Smooth muscle cell of the umbilical artery (primary cell): ENCODE measurements at places on chromosomes 16 and 17. TPM values are rescaled to one million over a fixed set of nuclear protein-coding genes. Genes with fewer than 3 reads are reported as not detected.

Gene KRTAP3-1
- total RNA-seq = not detected in 2 replicates

Gene SYNGR3
- total RNA-seq = 3.6 and 7.3 TPM in 2 replicates

Gene ADORA2B
- total RNA-seq = 14.2 and 18.4 TPM in 2 replicates

Gene MTSS2
- total RNA-seq = 11.6 and 21.1 TPM in 2 replicates

Gene PMP22
- 10.7 and 19.6 TPM in 2 replicates for total RNA-seq
